Stimulated activated CD4-positive, alpha-beta T cell treated with anti-CD3 and anti-CD28 coated beads, Interleukin-15, amount 100 ng/mL, for 1 hour (primary cell): ENCODE measurements at places on chromosomes 12 and 14.

DNA sequence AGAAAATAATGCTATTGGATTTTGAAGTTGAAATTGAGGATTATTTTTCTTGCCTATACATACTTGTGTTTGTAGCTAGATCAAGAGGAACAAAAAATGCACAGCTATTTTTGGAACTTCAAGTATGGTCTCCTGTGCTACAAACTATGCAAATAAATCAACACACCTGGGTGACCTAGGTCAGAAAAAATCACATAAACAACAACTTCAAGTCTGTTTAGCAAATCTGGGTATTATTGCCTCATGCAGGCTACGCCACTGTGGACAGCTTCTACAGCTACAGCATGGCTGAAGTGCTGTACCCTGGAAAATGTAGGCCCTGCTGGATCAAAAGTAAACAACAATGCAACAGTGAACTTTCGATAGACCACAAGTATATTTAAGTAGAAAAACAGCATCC lies 87.5 kb downstream of the SLC6A15 start:
- no peak for DNase-seq

DNA sequence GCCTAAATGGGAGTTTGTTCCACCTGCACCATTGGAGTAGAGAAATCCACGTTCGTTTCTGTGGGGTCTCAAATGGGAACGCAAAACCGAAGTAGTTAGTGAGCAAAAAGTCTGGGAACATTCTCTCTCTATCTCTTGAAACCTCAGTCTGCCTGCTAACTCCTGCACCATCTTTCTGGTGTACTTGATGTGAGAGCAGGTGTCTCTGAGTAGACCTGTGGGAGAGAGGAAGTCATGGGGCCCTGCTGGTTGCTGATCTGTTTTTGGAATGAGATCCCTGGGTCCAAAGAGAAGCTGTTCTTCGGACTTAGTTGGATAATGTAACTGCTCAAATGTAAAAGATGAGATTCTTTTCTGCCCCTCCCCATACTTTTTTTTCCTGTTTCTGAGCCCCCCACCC lies 57.3 kb downstream of the MAX start:
- no peak for DNase-seq

- no peak for DNase-seq
These were observed 10.4 kb upstream of the MIPOL1 start for GRCh38 chr14:37187294-37187693.

DNA sequence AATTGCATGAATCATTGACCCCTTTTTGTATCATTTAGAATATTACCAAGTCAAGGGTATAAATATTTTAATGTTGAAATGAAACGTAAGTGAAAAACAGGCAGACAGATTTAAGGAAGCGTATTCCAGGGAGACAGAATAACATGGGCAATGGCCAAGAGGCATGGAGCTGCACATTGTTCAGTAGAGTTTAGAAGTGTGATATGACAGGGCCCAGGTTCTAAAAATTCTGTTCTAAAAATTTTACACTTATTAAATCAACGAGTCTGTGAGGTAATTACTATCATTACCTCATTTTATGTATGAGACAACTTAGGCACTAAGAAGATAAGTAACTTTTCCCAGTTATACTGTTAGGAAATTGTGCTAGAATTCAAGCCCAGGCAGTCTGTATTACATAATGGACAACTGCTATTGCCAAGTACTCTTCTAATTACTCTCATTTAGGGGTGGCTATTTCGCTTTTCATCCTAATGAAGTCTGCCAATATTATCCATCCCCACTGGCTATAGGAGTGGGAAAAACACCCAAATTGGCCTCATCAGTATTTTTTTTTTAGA lies 103.2 kb upstream of the NAV3 start:
- no peak for DNase-seq

- DNase-seq = no peak
These were observed 52.4 kb downstream of the PHLDA1 start for GRCh38 chr12:75979181-75979580.

GRCh38 chr14:95871531-95871930 lies 5.1 kb upstream of the TUNAR start:
- no peak for DNase-seq

DNA sequence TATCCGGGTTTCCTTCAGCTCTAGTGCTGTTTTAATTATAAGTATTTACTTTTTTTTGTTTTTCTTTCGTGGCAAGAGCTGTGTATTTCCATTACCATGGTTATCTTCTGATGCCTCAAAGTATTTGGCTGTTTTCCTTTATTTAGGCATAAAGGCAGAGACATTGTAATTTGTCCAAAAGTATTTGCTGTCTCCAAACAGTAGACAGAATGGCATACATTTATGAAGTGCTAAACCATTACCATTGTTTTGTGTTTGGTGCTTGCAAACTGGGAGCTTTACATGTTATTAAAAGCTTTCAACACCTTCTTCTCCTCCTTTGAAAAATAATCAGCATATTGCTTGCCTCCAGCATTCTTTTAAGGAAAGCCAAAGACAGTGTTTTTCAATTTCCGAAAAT lies 46.3 kb downstream of the FLRT2 start:
- no peak for DNase-seq

GRCh38 chr12:51863933-51864832 lies 15.7 kb upstream of the FIGNL2 start:
- DNase-seq = no peak

- DNase-seq = no peak
These were observed 1250.1 kb downstream of the TMEM121 start for GRCh38 chr14:106776395-106776983.

DNA sequence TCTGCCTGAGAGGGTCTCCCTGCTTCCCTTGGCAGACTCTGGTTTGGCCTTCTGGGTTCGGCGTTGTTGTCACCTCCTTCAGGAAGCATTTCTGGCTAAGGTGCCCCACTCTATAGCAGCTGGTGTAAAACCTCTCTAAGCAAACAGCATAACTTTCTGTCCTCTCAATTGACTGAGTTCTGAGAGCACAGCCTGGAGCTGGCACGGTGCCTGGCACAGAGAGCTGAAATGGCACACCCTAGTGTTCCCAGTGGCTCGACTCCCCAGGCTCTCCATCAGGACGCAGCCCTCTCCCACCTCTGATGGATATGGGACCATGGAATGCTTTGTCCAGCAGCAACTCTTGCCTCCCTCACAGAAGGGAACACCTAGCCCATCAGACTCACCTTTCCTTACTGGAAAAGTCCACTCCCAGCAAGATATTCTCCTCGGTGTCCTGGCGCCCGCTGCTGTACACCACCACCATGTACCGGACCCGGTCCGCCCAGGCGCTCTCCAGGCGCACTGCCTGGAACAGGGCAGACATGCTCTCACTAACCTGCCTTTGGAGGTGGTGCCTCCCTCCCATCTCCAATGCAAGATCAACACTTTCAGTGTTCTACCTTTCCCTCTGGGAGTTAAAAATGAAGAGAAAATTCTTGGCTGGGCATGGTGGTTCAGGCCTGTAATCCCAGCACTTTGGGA lies 40.6 kb downstream of the SSH1 start:
- no peak for DNase-seq
